ENCODE measurements at places on chromosomes 7 and 10. TPM values are rescaled to one million over a fixed set of nuclear protein-coding genes. Genes with fewer than 3 reads are reported as not detected.

Gene CREB5
- total RNA-seq = 10.6 TPM

DNA sequence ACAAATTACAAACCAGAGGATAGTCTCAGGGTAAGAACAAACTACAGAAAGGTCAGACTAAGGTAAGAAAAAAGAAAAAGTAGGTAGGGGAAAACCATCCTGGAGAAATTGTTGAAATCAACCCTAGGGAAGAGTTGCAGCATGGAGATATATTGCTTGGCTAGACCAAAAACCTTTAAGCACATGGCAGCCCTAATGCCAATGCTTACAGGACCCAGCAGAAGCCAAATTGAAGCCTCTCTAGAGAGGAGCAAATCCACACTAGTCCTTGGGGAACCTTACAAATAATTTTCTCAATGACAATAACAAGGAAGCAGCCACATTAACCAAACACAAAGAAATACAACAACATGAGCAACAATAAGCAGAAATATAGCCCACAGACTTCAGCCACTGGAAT is 81.9 kb downstream of the CNOT4 start:
- DNase-seq = no peak

Gene PDGFA
- total RNA-seq = 31.5 TPM

DNA sequence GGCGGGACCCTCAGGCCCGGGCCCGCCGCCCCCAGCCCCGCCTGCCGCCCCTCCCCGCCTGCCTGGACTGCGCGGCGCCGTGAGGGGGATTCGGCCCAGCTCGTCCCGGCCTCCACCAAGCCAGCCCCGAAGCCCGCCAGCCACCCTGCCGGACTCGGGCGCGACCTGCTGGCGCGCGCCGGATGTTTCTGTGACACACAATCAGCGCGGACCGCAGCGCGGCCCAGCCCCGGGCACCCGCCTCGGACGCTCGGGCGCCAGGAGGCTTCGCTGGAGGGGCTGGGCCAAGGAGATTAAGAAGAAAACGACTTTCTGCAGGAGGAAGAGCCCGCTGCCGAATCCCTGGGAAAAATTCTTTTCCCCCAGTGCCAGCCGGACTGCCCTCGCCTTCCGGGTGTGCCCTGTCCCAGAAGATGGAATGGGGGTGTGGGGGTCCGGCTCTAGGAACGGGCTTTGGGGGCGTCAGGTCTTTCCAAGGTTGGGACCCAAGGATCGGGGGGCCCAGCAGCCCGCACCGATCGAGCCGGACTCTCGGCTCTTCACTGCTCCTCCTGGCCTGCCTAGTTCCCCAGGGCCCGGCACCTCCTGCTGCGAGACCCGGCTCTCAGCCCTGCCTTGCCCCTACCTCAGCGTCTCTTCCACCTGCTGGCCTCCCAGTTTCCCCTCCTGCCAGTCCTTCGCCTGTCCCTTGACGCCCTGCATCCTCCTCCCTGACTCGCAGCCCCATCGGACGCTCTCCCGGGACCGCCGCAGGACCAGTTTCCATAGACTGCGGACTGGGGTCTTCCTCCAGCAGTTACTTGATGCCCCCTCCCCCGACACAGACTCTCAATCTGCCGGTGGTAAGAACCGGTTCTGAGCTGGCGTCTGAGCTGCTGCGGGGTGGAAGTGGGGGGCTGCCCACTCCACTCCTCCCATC is 82.7 kb downstream of the PAX2 start:
- DNase-seq = no peak

Gene SLC16A12
- 0.08 TPM for total RNA-seq

Data from ureter (tissue), 1 donor.